NCI-H345 (cell line): ENCODE measurements at places on chromosomes 5 and 9.

GRCh38 chr5:125717209-125717608 is 706.0 kb upstream of the GRAMD2B start:
- no peak for DNase-seq

DNA sequence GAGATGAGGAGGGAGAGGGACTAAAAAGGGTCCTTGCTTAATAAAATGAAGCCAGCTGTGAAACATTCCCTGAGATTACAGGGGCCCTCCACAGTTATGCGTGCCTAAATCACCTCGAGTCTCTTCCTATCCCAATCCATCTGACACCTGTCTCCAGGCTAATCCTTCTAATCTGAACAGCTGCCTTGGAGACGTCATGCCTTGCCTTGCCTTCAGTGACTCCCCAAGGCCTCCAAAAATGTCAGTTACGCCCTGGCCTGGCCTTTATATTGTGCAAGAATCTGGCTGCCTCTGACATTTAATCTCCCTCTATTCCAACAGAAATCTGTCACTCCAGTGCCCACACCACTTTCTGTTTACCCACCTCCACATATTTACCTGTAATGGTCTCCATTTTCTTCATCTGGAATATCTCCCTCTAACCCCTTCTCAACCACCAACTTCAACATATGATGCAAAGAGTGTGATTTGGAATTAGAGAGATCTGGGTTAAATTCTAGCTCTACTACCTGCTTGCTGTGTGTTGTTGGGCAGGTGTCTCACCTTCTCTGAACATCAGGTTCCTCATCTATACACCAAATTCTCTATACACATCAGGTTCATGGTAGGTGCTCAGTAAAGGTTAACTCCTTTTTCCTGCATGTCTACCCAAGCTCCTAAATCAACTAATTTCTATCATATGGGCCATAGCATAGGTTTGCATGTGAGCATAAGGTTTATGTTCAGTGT is 57.9 kb downstream of the PTCD2 start:
- no peak for DNase-seq

GRCh38 chr5:138542180-138542955 is 668 bp downstream of the ETF1 start:
- no peak for DNase-seq

- no peak for DNase-seq
Measured at GRCh38 chr5:36982146-36982545, 105.6 kb downstream of the NIPBL start.

DNA sequence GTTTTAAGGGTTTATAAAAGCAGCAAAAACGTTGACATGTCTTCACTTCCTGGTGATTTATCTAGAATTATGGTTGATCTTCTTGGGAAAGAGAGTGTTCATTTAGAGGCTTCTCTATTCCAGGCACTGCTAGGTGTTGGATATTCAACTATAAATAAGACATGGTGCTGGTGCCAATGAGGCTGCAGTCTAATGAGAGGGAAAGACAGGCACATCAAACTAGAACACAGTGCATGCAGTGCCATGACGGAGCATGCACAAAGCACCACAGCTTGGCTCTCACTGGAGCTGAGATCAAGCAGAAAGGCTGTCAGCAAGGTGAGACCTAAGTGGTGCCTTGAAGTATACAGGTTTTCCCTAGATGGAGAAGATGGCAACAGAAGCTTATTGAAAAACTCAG is 126.5 kb downstream of the RMI1 start:
- DNase-seq, result no peak

- no peak for DNase-seq
Measured at GRCh38 chr5:158660726-158661125, 439.0 kb downstream of the EBF1 start.

DNA sequence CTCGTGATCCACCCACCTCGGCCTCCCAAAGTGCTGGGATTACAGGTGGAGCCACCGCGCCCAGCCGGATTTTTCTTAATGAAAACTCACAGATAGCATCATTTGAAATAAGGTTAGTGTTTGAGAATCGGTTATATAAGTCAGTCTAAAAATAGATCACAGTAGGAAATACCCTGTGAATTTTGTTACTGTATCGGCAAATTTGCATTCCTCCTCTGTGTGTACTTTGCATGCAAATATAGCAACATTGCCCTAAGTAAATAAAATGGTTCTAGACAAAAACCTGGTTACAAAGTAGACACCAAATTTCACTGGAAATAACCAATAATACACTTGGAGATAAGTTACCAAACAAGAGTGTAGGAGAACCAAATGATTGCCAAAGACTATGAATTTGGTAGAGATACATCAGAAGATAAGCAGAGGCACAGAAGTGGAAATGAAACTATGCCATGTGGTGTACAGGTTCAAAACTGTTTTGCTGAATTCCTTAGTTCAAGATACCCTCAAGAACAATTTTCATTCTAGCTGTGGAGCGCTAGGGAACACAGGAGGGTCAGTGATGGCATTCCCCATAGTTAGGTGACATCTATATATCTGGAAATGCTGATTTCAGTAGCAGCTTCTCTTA is 58.1 kb downstream of the ICE1 start:
- DNase-seq, result no peak

DNA sequence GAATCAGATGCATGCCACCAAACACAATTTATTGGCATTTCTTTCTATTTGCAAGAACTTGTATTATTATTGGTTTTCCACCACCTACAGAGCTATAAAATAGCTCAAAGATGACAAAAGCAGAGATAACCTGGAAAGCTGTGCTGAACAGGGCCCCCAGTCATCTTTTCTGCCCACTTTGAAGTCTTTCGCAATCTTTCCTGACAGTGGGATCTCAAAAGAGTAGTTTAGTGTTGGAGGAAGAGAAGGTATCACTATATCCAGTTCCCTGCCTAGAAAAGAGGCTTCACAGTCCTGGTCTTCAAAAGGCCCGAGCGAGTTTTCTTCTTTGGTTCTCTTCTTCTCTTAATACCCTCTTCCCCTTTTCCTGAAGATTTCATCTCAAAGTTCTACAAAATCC is 231.0 kb downstream of the RAB3C start:
- DNase-seq, result no peak

GRCh38 chr5:44160369-44160768 is 228.9 kb downstream of the FGF10 start:
- no peak for DNase-seq

GRCh38 chr5:68181039-68181599 is 34.4 kb upstream of the PIK3R1 start:
- DNase-seq, result no peak

DNA sequence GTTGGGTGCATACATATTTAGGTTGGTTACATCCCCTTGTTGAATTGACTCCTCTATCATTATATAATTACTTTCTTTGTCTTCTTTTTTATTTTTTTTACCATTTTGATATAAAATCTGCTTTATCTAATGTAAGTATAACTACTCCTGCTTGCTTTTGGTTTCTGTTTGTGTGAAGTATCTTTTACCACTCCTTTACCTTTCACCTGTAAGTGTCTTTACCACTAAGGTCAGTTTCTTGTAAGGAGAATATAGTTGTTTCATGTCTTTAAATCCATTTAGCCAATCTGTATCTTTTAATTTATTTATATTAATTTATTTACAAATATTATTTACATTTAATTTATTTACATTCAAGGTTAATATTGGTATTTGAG is 33.0 kb downstream of the INSL4 start:
- DNase-seq, result no peak

DNA sequence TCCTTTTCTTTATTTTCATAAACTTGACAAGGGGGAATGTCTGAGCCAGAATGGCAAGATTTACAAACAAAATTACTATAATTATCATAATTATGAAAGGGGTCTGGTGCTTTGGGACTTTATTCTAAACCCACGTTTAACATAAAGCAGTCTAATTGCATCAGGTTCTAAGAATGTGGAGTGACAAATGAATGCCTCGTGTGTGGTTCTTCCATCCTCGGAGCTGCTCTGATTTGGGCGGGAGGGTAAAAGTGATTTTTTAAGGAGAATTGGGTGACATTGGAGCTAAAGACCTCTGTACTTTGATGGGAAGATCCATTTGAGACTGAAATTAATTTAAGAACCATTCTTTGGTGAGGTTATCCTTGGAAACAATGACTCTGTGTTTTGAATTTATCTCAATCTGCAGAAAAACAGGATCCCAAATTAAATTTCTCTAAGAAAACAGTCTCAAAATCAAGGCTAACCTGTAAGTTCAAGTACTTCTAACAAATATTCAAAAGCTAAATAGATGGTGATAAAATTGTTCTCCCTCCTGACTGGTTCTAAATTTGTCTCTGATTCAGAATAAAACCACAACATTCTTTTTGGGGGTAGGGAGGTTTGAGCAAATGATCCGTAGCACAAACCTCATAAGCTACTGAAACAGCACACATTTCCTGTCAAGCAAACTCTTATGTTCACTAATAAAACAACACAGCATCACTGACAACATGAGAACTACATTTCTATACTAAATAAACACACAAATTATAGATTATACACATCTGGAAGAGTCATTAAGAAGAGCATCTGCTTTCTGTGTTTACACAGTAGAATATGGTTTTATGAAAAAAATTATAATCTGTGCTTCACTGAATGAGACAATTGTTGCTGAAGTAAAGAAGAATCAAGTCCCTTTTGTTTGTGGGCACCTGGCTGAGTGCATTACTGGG is 85.5 kb downstream of the DCP2 start:
- DNase-seq, result no peak

DNA sequence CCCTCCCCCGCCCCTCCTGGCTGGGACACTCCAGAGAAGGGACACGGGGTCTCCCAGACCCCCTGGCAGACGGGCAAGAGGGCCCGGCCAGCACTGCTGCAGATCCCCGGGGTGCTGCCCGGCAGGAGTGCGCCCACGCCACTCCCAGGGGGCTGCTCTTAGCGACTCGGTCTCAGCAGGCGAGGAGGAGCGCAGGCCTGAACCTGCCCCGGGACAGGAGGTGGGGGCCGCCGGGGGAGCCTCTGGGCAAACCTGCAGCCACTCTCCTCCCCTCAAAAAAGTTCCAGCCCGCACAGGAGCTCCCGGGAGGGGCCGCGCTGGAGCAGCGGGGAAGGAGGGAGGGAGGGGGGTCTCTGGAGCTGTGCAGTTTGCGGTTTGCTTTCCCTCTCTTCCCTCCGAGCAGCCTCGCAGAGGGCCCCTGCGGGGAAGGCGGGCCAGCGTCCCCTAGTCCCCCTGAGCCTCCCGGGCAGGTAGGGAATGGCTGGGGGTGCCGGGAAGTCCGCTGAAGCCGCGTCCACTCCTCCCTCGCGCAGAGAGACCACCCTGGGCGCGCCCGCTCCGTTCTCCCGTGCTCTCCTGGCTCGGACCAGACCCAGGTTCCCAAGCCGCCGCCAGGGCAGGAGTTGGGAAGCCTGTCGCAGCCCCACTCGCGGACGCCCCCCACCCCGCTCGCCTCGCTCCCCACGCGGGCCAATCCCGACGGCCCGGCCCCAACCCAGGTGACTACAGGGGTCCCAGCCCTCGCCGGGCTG is 44.2 kb downstream of the NACC2 start:
- peak; percentile 25 for DNase-seq

DNA sequence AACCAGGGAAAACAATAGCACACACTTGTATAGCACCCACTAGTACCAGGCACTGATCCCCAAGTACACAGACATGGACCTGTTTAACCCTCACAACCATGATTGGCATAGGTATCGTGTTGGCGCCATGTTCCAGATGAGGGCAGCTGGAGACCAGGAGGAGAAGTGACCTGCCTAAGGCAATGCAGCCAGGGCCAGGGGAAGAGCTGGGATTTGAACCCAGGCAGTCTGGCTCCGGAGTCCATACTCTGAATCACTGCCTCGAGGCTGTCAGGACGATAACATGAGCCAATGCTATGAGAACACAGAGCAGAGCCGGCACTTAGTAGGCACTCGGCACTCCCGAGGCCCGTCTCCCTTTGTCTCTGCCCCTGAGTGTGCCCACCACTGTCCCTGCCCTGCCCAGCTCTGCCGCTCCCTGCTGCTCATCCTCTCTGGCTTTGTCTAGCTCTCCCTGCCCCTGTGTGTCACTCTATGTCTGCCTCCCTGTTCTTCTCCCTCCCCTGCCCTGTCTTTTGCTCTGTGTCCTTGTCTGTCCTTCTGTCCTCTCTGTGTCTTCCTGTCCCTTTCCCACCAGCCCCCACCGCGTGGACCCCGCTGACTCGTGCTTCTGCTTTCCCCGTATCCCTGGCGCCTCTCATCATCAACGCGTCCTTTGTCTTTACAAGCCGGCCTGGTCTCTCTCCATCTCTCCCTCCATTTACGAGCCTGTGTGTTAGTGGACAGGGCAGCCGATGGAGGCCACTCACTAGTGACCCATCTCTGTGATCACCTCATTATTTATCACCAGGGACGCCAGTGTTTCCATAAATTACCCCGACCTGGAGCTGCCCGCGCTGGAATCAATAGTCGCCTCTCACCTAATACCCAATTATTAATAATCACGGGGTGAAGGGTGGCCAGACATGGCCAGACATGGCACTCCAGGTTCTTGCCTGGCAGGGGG is 99.4 kb upstream of the MVB12B start:
- DNase-seq, result no peak

GRCh38 chr9:17402309-17402708 is 176.6 kb upstream of the SH3GL2 start:
- no peak for DNase-seq

- DNase-seq, result no peak
Measured at GRCh38 chr5:142863856-142864255, 93.7 kb downstream of the ARHGAP26 start.

DNA sequence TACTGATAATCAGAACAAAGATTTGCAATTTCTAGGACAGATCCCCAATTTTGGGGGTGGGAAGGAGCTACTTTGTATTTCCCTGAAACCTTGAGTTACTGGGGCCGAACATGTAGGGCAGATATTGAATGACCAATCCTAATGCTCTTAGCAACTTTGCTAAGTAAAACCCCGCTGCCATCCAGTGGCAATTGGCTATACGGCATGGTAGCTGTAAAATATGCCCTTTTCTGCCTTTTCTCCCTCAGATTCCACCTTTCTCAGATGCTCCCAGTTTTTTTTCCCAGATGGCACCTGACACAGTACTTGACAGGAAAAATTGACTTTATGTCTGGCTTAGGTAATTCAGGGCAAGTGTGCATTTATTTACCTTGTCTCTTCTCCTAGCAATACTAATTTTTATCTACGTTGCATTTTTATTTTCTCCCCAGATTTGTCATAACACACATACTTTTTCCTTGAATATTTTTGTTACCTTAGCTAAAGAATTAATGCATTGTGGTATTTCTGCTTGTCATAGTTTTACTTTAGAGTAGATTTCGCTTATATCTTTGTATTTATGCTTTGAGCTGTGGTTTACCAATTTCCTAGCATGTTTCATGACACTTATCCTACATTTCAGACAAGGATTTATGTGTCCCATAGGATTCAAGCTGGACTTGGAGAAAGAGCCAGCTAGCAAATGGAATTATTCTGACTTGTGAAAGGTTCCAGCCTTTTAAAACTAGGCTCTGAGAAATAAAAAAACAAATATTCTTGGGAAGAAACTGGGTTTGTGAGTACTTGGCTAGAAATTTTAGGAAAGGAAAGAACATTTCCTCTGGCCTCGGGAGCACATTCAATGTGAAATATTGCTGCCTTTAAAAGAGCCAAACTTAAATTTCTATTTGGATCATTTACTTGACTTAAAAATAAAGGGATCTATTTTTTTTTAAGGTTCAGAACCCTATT is 37.4 kb downstream of the PIK3R1 start:
- DNase-seq, result peak; percentile 39

GRCh38 chr5:68319706-68320412 is 104.3 kb downstream of the PIK3R1 start:
- DNase-seq, result no peak
